ENCODE measurements at places on chromosomes 4 and X. TPM values are rescaled to one million over a fixed set of nuclear protein-coding genes. Genes with fewer than 3 reads are reported as not detected.

IQCM gene
- not detected for total RNA-seq

VMA21 gene
- 39.9 TPM for total RNA-seq

DNA sequence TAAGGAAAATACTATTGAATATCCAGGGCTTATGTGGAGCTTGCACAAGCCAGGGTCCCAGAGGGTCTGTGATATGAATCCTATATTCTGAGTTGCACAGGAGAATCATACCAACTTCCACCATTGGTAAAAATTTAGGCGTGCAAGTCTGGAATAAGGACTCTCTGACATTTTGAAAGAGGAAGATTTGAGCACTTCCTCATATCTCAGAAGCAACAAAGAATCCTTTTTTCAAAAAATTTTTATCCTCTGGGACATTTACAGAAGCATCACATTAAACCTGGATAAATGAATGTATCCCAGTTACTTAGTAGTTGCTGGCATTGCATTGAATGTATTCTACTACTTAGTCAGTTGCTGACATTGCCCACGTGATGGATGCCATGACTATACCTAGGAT, 24.2 kb upstream of the CAMK2D start:
- DNase-seq, result no peak

GRCh38 chr4:73816814-73817213, 19.7 kb upstream of the CXCL6 start:
- DNase-seq, result no peak

DNA sequence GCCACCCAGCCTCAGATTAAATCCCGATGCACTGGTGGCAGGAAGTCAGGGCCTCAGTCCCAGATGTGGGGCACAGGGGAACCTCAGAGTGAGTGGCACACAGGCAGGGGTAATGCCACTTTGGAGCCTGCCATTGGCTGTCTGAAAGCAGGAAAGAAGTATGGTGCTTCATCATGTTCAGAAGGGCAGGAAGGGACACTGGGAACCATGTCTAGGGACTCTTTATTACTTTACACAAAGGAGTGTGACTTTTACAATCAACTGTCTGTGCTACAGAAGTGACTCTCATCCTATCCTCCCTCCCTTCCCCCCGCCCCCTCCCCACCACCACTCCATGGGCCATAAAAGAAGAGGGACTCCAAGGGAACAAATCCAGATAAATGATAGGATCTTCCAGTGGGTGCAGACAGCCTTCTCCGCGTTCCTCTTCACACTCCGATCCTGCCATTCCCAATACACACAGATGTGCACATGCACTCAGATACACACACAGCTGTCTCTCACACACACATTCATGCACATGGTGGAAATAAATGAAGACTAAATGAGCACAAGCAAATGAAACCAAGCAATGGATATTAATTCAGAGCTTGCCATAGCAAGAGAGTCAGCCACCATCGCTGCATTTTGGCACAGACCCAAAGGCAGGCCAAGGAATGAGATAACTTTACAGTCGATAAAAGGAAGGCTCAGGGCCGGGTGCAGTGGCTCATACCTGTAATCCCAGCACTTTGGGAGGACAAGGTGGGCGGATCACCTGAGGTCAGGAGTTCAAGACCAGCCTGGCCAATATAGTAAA, 2.5 kb upstream of the TMEM154 start:
- no peak for DNase-seq
